T-helper 17 cell (primary cell): ENCODE measurements at places on chromosomes 7 and 10. TPM values are rescaled to one million over a fixed set of nuclear protein-coding genes. Genes with fewer than 3 reads are reported as not detected.

DNA sequence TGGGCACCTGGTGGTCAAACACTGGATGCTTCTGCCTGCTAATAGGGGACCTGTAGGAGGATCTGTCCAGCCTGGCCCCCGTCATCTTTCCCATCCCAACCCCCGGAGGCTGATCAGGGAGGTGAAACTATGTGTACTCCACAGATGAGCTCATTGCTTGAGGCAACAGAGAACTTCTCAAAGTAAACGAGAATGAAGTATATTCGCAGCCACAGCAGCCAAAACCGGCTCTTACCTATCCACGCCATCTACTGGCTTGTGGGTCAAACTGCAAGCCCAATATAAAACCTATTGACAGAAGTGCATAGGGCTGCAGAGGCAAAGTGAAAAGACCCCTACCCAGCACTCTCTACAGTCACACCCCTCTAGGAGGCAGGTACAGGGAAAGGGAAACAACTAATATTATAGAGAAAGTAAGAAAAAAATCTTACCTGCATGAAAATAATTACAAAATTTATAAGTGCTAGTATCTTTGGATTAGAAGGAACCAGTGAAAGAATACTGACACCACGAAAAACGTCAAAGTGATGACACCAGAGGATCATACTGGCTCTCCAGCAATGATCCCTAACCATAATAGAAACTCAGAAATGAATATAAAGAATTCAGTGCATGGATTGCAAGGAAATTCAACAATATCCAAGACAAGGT lies 973.5 kb downstream of the ANKRD7 start:
- DNase-seq = no peak

- no peak for DNase-seq
Measured at GRCh38 chr7:30583181-30583580, 11.5 kb upstream of the GARS1 start.

DNA sequence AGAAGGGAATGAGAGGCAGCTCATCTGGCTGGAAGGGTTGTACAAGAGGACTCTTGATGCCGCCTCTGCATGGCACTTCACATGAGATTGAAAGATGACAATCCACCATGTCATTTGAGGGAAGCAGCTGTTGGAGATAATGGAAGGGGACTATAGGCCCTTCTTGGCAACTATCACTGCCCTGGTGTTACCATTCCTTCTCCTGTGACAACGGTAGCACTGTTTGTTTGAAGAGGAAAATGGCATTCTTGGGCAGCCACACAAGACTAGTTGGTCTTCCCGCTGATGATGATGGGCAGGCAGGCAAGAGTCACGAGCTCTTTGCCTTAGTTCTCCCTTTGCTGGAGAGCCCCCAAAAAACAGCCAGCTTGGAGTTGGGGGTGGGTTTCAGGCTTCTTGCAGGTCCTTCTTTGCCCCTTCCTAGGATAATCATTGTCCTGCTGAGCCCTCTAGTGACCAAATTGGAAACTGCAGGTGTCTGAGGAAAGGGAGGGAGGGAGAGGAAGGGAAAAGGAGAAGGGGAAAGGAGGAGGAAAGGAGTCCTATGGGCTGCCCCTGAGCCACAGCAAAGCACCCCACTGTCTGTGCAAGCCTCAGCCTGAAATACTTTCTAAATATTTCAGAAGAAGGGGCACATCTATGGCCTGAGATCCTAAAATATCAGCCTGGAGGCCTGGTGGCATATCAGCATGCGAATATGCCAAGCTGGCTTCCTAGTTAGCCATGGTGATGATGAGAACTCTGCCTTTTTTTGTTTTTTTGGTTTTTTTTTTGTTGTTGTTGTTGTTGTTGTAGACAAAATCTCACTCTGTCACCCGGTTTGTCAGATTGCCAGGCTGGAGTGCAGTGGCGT lies 165.6 kb upstream of the KMT2E start:
- no peak for DNase-seq

GRCh38 chr10:112213836-112214235 lies 30.3 kb upstream of the GPAM start:
- DNase-seq = no peak

DNA sequence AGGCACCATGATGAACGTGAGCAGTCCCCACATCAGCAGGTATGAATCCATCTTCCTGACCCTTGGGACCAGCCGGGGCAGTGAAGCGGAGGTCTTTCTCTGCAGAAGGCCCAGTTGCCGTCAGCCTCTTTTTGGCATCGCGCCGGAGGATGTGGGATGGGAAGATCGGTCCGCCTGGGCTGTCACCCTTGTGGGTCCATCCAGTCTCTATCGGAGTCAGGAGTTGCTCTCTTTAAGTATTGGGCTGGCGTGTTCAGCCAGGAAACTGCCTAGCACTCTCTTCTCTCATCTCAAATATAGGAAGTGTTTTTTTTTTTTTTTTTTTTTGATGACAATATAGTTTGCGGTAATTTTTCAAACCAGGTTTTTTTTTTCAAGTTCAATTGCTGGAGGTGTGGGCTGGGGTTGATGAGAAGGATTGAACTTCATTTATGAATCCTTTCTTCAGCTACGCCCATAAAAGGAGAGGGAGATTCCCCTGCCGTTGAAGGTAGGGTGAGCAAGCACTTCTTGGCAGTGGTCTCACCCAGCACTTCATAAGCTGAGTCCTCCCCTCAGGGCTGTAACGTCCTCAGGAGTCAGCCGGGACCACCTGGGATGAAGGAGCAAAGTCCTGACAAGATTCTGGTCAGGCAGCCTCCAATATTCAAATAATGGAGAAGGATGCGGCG lies at the start of gene IL2RA:
IL2RA (minus strand) TSS at position 267 of the 671 bp plus-strand sequence; CDS start at position 51, 216 bp downstream.
- peak; percentile 41 for DNase-seq

DNA sequence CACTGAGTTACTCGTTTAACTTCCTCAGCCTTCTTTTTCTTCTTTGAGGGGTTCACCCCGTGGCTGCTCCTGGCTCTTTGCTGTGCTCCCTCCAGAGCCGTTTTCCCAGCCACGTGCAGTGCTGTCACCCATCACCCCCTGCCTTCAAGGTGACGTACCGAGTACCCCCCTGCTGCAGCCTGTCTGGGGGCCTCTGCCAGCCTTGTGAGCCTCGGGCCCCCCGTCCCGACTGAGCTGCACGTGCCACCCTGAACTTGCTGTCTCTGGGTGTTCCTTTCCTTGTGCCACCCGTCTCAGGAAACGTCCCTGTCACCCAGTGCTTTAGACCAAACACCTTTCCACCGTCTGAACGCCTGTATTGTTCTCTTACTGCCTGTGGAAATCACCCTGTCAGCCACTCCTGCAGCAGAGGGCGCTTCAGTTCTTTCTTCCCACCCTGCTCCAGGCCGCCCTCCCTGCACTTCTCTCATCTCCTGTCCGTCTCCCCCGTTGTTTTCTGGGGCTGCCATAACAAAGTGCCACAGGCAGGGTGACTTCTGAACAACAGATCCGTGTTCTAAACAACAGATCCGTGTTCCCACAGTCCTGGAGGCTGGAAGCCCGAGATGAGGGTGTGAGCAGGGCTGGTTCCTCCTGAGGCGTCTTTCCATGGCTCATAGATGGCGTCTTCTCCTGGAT lies 44.6 kb downstream of the WDR37 start:
- DNase-seq = no peak

DNA sequence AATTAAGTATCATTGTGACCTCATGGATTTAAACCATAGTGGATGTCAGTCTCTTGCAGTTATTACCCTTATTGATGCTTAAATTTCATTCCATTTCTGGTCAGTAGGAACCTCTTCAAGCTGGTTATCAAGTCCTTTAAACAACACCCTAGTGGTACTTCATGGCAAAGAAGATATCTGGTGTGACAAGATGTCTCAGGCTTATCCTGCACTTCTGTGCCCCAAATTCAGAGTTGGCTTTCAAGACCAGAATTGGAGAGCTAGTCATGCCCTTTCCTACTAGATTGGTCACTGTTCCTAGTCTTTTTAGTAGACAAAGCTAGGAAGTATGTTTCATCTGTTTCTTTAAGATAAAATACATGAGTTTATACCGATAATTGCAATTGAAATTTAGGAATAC lies 54.9 kb downstream of the KMT2E start:
- DNase-seq = no peak

DNA sequence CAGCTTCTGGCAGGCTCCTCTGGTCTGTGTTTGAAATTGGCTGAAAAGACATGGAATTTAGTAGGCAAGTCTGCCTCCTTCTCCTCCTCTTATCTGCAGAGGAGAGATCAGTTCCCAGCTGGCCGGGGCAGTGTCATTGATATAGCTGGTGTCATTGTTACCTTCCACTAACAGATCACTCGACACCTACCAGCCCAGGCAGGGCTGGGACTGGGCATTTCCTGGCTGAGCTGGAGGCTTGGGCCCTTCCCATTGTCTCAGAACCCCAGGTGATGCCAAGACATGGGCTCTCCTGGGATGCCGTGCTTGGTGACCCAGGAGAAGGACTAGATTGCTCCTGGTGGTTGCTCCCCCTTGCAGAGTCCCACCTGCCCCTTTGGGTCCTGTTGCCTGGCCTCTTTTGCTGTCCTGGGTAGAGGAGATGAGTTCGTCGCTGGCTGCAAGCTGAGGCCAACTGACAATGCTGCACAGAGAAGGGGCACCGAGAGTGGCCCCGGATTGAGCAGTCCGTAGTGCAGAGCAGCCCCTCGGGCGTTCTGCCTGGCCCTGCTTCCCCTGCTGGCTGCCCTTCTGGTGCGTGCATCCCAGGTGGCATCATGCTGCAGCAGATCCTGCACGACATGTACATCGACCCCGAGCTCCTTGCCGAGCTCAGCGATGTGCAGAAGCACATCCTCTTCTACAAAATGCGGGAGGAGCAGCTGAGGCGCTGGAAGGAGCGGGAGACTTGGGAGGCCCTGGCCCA lies at the start of gene SH2D4B:
SH2D4B (plus strand) TSS at position 167 of the 745 bp plus-strand sequence; CDS start at position 597, 430 bp downstream.
- DNase-seq = no peak

GRCh38 chr7:132596588-132596987 lies 20.3 kb upstream of the PLXNA4 start:
- DNase-seq = no peak

GIMAP7 gene
- total RNA-seq = 62.7 TPM

CEP55 gene
- total RNA-seq = 0.63 TPM

NPFFR1 gene
- total RNA-seq = not detected

EPHB6 gene
- total RNA-seq = 59.9 TPM

LIPK gene
- not detected for total RNA-seq

ITPRID1 gene
- total RNA-seq = not detected

CACNB2 gene
- not detected for total RNA-seq

OPALIN gene
- total RNA-seq = not detected
